ENCODE measurements at places on chromosomes 2 and 18.

GRCh38 chr2:128320906-128321771 lies 2.5 kb upstream of the HS6ST1 start:
- H3K4me1 ChIP-seq = peaks cover 6% of the 10 kb centered on the region
- peak; percentile 1 for DNase-seq
- H3K27ac ChIP-seq = no peak overlapping the region

DNA sequence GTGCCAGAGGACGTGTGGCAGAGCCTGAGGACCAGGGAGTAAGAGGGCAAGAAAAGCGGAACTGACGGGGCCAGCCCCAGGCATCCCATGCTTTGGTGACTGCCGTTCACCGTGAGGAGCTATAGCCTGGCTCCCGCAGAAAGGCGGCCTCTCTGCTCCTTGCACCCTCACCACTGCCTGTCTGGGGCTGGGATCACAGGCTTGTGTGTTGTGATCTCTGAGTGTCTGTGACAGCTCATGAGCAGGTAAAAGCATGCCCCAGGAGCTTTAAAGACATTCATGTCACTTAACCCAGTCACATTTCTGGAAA lies 266.8 kb upstream of the RAB6C start:
- no peaks in the 10 kb centered on the region for H3K36me3 ChIP-seq
- H3K27ac ChIP-seq = no peak overlapping the region
- H3K27me3 ChIP-seq = no peaks in the 10 kb centered on the region
- DNase-seq = no peak

- DNase-seq = no peak
- no peaks in the 10 kb centered on the region for H3K27me3 ChIP-seq
- no peaks in the 10 kb centered on the region for H3K36me3 ChIP-seq
- no peak overlapping the region for H3K4me3 ChIP-seq
Observed at GRCh38 chr2:160721089-160722040, 227.8 kb upstream of the RBMS1 start.

DNA sequence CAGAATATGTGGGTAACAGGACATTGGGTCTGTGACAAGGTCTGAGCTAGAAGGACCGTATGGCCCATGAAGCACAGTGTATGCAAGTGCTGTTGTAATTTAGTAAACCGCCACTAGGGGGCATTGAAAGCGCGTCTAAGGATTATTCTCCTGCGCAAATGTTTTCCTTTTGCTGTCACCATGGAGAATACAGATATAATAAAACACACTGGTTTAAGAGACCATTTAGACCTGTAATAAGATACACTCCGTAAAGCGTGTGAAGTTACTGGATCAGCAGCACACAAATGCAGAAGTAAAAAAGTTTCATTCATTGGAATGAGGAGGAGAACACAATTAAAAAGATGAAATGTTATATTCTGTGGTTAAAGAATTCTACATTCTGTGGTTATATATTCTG lies 272.4 kb downstream of the AGAP1 start:
- peak; percentile 27 for DNase-seq
- H3K4me3 ChIP-seq = no peak overlapping the region
- no peak overlapping the region for H3K27ac ChIP-seq
- no peaks in the 10 kb centered on the region for H3K36me3 ChIP-seq
- H3K27me3 ChIP-seq = peaks cover 3% of the 10 kb centered on the region

DNA sequence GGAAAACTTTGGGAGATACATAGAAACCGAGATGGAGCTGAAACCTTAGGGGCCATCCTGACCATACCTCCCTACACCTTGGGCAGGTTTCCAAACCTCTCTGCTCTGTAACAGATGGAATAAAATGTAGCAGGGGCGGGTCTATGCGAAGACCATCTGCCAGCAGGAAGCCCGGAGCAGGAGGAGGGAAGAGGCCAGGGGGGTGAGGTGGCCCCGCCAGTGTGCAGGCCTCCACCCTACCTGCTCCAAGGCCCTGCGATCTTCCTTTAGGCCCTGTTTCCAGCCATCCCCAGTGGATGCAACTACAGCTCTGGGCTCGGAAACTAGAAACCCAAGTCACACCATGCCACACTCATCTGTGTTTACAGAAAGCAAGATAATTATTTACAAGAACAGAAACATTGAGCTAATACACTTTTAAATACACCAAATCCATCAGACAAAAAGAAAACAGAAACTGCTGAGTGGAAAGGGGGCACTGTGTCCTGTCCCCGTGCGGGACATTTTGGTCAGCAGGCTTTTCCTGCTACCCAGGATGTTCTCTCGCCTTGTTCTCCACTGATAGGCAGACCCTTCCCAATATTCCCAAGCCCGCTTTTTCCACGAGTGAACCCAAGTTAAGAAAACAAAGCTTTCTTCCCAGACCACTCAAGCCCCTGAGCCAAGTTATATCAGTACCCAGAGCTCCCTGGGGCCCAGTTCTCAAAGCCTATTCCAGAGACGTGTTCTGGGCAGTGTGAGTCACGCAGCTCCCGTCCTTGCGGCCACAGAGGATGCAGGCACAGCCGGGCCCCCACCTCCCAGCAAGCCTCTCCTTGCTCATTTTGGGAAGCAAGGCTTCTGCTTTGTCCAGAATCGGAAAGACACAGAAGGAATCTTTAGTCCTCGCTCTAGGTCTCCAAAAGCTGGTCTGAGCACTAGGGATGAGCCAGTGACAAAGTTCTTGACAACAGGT lies 17.3 kb downstream of the CIB4 start:
- DNase-seq = no peak
- H3K27ac ChIP-seq = no peak overlapping the region
- no peaks in the 10 kb centered on the region for H3K36me3 ChIP-seq
- peaks cover 5% of the 10 kb centered on the region for H3K4me1 ChIP-seq
- no peak overlapping the region for H3K4me3 ChIP-seq

- peak overlapping the region; percentile 14 for H3K27ac ChIP-seq
- H3K27me3 ChIP-seq = no peaks in the 10 kb centered on the region
- no peaks in the 10 kb centered on the region for H3K36me3 ChIP-seq
Observed at GRCh38 chr2:191051825-191052778, 38.1 kb upstream of the STAT1 start.

DNA sequence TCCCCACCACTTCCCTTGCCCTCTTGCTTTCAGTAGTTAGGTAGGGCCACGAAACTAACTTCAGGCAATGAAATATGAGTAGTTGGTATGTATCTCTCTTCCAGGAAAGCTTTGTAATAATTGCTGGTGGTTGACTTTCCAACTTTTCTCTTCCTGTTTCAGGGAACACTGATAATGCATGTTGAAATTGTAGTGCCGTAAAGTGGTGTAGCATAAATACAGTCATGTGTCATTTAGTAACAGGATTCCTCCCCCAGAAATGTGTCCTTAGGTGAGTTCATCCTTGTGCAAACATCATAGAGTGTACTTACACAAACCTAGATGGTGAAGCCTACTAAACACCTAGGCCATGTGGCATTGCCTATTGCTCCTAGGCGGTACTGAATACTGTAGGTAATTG lies 429.2 kb downstream of the PID1 start:
- DNase-seq = no peak
- no peaks in the 10 kb centered on the region for H3K27me3 ChIP-seq
- no peaks in the 10 kb centered on the region for H3K36me3 ChIP-seq
- no peaks in the 10 kb centered on the region for H3K4me1 ChIP-seq

- H3K36me3 ChIP-seq = no peaks in the 10 kb centered on the region
- no peak overlapping the region for H3K4me3 ChIP-seq
- DNase-seq = no peak
- H3K27ac ChIP-seq = no peak overlapping the region
Observed at GRCh38 chr18:12604445-12605007, 53.4 kb downstream of the SPIRE1 start.

GRCh38 chr2:58957188-58957840 lies 716.2 kb upstream of the FANCL start:
- H3K4me3 ChIP-seq = no peak overlapping the region
- no peak for DNase-seq
- H3K27me3 ChIP-seq = no peaks in the 10 kb centered on the region
- H3K4me1 ChIP-seq = no peaks in the 10 kb centered on the region
- no peaks in the 10 kb centered on the region for H3K36me3 ChIP-seq

- no peaks in the 10 kb centered on the region for H3K4me1 ChIP-seq
- no peaks in the 10 kb centered on the region for H3K36me3 ChIP-seq
- no peak overlapping the region for H3K4me3 ChIP-seq
- DNase-seq = no peak
- peaks cover 4% of the 10 kb centered on the region for H3K27me3 ChIP-seq
Observed at GRCh38 chr2:176677746-176678265, 408.6 kb downstream of the MTX2 start.

DNA sequence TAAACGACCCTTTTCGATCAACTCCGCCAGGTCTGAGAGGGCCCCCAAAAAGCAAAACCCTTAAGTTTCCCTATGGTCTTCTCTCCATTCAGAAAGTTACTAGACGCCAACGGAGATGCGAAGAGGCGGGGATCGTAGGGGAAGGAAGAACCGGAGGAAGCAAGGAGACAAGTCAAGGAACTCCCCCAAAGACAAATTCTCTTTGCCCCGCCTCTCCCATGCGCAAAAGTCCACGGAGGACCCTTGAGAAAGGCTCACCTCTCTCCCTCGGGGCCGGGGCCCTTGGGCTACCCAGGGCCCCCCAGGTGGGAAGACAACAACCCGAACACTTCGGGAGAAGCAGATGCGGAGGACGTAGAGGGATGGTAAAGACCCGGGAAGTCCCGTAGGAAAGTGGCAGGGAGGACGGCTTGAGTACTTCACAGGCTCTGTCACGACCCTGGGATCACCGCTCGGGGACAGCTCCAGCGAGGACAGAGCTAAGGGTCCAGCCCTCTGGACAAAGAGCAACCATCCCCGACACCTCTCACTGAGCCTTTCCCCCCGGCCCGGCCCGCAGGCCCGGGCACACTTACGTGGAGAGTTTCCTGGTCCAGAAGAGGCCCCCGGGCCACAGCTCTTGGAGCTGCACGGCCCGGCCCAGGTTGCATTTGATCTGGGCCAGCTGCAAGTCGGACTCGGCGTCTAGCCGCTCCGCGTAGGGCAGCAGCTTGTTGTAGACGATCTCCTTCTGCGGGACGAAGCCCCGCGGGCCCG lies 647 bp downstream of the PSME4 start:
- H3K27ac ChIP-seq = peak overlapping the region; percentile 65
- no peaks in the 10 kb centered on the region for H3K36me3 ChIP-seq
- no peaks in the 10 kb centered on the region for H3K27me3 ChIP-seq
- peak; percentile 5 for DNase-seq
- H3K4me3 ChIP-seq = peak overlapping the region; percentile 83

- H3K4me3 ChIP-seq = no peak overlapping the region
- no peaks in the 10 kb centered on the region for H3K27me3 ChIP-seq
- no peak overlapping the region for H3K27ac ChIP-seq
- no peaks in the 10 kb centered on the region for H3K36me3 ChIP-seq
Observed at GRCh38 chr2:72612614-72613160, 213.1 kb downstream of the EXOC6B start.

DNA sequence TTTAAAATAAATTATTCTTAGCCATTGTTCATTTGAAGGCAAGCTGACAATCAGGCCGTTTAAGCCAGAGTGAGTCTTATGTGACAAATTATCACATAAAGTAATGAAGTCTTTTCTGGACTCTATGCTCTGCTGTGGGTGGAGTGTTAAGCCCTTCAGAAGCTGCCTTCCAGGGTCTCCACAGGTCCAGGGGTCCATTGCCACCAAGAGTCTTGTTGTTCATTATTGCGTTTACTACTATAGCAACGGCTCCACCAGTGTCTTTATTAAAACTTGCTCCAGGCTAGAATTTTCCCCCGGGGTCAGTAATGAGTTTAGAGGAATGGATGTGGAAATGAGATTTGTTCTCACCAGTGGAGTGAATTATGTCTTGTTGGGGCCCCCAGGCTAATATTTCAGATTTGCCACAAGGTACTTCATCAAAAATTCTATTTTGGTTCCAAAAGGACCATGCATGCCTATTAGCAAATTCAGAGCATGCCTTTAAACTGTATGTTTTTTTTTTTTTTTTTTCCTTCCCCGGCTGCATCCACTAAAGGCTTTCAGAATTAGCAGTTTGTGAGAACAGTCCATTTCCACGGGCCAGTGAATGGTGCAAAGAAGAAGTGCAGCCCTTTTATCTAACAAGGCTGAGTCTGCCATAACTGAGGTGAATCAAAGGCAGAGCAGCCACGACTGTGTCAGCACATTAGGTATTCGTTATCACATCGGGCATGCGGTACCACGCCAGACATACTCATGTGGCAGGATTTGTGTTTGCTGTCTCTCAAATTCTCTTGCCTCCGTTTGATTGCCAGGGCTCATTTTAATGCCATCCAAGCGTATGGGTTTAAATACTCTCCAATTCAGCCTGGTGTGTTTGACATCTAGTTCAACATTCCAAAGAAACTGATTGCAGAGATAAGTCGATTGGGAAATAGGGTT lies 26.2 kb upstream of the LRRTM1 start:
- H3K36me3 ChIP-seq = no peaks in the 10 kb centered on the region
- no peak overlapping the region for H3K27ac ChIP-seq
- H3K4me3 ChIP-seq = no peak overlapping the region

- no peak overlapping the region for H3K27ac ChIP-seq
- no peak for DNase-seq
- H3K27me3 ChIP-seq = no peaks in the 10 kb centered on the region
Observed at GRCh38 chr18:63897072-63897471, 9.6 kb downstream of the SERPINB2 start.

- H3K4me1 ChIP-seq = peaks cover 23% of the 10 kb centered on the region
- H3K27ac ChIP-seq = no peak overlapping the region
- no peaks in the 10 kb centered on the region for H3K36me3 ChIP-seq
- H3K27me3 ChIP-seq = no peaks in the 10 kb centered on the region
- H3K4me3 ChIP-seq = no peak overlapping the region
Observed at GRCh38 chr2:23456881-23457760, 72.1 kb downstream of the KLHL29 start.

- no peaks in the 10 kb centered on the region for H3K27me3 ChIP-seq
- no peaks in the 10 kb centered on the region for H3K36me3 ChIP-seq
- no peak overlapping the region for H3K4me3 ChIP-seq
- H3K27ac ChIP-seq = peak overlapping the region; percentile 64
- H3K4me1 ChIP-seq = peaks cover 40% of the 10 kb centered on the region
Observed at GRCh38 chr2:216016581-216016980, 3.2 kb upstream of the MREG start.

DNA sequence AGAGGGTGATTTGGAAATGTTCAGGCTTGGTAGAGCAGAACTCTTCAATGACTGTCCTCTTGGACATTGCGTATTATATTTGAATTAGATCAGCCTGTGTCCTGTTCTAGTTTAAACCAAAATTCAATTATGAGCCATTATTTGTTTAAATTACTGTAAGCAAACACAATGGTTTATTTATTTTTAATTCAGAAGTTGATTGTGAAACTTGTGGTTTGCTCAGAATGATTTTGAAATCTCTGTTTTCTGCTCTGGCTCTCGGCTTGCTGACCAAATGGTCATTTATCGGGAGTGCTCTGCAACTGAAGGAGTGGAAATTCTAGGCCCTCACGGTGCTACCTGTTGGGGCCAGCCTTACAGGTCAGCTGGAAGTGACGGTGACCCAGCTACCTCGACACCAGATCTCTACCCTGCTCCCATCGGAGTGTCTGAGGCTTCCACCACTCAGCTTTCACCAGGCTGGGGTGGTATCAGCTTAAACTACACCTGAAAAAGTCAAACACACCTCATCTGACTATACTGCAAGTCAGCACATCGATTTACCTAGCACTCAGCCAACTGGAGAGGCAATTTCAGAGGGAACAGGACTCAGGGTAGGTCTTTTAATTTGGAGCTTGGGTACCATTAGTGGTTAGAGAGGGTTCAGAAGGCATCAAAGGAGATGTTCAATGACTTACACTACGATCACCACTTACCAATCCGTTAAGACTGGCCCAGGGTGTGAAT lies 36.8 kb upstream of the GPD2 start:
- peaks cover 8% of the 10 kb centered on the region for H3K4me1 ChIP-seq
- H3K36me3 ChIP-seq = no peaks in the 10 kb centered on the region
- H3K27ac ChIP-seq = peak overlapping the region; percentile 98
- H3K27me3 ChIP-seq = no peaks in the 10 kb centered on the region
- no peak for DNase-seq

- no peaks in the 10 kb centered on the region for H3K27me3 ChIP-seq
- H3K4me1 ChIP-seq = no peaks in the 10 kb centered on the region
- DNase-seq = no peak
Observed at GRCh38 chr2:239706367-239706766, 305.5 kb upstream of the HDAC4 start.

All from T-cell (primary cell).